ENCODE measurements at places on chromosomes 11 and 22.

- DNase-seq, result no peak
These were observed 75.3 kb downstream of the DLG2 start for GRCh38 chr11:85551881-85552280.

- no peak for DNase-seq
These were observed 20.6 kb downstream of the CLMP start for GRCh38 chr11:123174196-123175183.

- no peak for DNase-seq
These were observed 2000.4 kb upstream of the RAG2 start for GRCh38 chr11:38598418-38598817.

- no peak for DNase-seq
These were observed 65.3 kb downstream of the CELSR1 start for GRCh38 chr22:46471901-46472721.

DNA sequence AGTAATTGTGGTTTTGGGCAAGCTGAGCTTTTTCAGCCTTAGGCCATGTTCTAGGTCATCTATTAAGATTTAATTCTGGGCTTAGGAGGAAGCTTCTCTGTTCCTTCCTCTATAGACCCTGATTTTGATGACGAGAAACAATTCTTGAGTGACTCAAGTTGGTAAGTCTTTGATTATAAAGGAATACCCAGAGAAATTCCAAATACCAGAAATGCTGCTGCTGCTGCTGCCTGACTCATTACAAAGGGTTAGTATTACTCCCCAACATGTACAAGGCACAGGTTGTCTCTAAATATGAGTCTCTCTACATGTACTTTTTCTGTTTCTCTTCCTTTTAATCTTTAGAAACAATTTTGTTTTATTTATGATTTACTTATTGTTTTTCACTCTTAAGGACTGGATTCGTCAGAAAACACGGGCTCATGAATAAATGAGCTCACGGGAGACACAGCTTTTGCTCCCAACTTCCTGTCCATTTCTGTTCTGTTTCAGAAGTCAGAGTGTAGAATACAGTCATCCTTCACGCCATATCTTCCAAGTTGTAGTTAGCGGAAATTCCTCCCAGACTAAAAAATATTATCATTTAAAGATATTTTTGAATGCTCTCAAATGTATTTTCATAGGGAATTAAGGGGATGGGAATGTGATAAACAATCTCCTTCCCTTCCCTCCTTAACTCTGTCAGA, 31.8 kb upstream of the RBMXL2 start:
- DNase-seq, result no peak

- no peak for DNase-seq
These were observed 167.4 kb downstream of the NAV2 start for GRCh38 chr11:19880088-19880345.

GRCh38 chr22:50016988-50017700, 4.6 kb upstream of the IL17REL start:
- DNase-seq, result no peak

GRCh38 chr22:46842606-46843005, 80.2 kb downstream of the TBC1D22A start:
- no peak for DNase-seq

- no peak for DNase-seq
These were observed 13.9 kb upstream of the CSF2RB start for GRCh38 chr22:36899498-36899897.

DNA sequence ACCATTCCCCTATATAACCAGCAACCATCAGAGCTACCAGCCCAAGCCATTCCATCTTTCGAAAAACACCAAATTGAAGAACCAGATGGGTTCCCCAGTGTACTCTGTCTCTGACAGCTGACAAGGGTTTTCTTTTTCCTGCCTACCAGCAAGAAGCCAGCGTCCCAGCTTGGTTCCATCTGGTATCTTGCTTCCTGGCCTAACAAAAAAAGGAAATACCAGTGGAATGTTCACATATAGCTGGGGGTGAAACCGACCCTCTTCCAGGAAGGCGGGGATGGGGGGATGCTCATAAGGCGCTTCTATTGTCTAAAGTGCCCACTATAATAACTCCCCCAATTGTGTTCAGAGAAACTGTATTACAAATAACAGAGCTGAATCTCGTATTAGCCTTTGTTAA, 172.3 kb downstream of the LDLRAD3 start:
- no peak for DNase-seq

GRCh38 chr11:45815747-45816146, 10.8 kb downstream of the SLC35C1 start:
- peak; percentile 44 for DNase-seq

GRCh38 chr11:103222806-103223205, 113.6 kb downstream of the DYNC2H1 start:
- no peak for DNase-seq

- no peak for DNase-seq
These were observed 782.9 kb upstream of the CCDC90B start for GRCh38 chr11:84069048-84069447.

GRCh38 chr11:102347462-102348370, 702 bp downstream of the BIRC2 start:
- peak; percentile 52 for DNase-seq

DNA sequence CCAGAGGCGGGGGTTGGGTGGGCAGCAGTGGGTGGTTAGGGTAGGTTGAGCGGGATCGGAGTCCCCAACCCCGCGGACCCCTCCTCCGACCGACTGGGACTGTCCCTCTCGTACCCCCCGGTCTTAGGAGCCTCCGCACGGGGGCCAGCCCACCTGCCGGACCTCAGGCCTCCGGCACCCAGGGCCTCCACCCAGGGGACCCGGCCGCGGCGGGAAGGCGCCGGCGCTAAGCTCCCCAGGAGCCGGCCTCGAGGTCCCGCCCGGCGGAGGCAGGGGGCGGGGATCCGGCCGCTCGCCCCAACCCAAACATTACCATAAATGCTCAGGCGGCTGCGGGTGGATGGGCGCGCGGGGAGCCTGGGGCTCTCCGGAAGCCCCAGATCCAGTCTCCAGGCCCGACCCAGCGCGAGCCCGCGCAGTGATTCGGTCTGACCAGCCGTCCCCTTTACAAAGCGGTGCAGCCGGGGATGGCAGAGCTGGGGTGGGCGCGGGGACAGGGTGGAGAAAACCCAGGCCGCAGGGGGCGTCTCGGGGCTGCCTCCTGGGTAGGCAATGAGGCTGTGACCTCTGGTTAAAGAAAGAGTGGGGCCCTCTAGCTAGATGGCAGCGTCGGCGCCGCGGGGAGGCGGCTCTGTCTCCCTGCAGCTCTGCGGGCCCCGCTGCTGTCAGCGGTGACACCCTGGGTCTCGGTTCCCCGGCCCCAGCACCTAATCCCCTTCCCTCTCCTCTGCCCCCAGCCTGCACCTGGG, 4.0 kb upstream of the MCAM start:
- peak; percentile 37 for DNase-seq

DNA sequence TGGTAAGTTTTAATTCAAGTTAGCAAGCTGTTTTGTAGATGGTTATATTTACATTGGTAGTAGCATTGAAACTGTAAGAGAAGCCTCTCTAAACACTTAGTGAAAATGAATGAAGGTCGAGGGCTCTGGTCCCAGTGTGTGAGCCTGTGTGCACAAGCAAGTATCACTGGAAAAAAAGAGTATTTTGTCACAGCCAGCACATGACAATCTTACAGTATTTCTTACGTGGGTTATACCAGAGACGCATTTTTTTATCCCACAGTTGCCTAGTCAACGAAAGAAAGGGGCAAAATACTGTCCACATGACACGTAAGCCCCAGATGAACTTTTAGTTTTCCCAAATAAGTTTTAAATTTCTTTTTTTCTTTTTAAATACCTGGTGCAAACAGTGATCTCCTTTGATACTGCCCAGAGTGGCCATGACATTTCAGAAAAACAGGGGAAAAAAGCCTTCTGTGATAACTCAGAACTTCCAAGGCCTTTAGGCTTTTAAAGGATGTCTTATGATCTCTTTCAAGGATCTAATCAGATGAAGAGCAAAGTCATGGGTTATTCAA, 23.5 kb downstream of the RAB38 start:
- no peak for DNase-seq

- DNase-seq, result no peak
These were observed 206.9 kb downstream of the DBX1 start for GRCh38 chr11:19953336-19953735.

DNA sequence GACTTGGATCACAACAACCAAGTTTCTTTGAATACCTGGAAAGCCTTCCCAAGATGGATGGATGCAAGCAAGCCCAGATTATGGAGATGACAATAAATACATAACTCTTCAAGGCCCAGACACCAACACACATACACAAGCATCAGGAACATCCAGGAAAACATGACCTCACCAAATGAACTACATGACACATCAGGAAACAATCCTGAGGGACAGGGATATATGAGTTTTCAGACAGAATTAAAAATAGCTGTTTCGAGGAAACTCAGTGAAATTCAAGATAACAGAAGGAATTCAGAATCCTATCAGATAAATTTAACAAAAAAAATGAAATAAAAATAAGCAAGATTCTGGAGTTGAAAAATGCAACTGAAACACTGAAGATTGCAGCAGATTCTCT, 659.4 kb downstream of the METTL15 start:
- DNase-seq, result no peak

DNA sequence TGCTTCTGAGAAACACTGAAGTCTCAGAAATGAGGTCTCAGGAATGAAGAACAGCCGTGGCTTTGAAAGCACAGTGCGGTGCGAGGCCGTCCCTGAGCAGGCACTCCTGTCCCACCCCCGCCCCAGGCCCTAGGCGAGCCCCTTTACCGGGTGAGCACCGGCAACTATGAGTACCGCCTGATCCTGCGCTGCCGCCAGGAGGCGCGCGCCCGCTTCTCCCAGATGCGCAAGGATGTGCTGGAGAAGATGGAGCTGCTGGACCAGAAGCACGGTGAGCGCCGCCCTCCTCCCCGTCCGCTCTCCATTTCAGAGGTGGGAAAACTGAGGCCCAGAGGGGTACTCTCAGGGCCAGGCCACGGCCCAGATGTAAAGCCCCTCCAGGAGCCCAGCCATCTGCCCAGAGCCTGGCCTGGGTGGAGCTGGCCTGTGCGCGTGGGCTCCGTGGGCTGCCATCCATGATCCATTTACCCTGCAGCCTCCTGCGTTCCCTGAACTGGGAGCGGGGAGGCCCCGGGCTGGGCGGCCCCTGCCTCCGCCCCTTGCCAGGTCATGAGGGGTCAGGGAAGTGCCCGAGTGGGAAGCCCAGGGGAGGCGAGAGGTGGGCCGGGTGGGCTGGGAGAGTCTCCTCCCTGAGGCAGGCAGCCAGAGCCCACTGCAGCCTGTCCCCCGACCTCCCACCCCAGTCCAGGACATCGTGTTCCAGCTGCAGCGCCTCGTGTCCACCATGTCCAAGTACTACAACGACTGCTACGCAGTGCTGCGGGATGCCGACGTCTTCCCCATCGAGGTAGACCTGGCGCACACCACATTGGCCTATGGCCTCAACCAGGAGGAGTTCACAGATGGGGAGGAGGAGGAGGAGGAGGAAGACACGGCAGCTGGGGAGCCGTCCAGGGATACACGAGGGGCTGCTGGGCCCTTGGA, 9.5 kb downstream of the SLC16A8 start:
- DNase-seq, result no peak

GRCh38 chr11:70775386-70776075, 377.2 kb downstream of the CTTN start:
- no peak for DNase-seq

DNA sequence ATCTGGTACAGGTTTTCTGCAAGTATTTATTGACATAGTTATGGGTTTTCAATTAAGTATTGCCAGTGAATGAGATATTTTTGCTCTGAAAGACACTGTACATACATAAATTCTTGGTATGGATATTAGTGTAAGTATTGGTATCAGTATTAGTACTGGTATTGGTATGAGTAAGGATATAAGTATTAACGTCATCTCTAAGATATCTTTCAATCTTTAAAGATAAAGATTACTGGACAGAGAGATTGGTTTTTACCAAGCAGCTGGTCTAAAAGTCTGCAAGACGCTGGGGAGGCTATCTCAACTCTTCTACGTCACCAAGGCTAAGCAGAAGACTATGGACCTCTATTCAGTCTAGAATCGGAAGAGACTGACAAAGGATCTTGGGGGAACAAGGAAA, 234.5 kb downstream of the NXPE2 start:
- no peak for DNase-seq

- no peak for DNase-seq
These were observed 88.4 kb upstream of the GNAZ start for GRCh38 chr22:22981670-22982571.

DNA sequence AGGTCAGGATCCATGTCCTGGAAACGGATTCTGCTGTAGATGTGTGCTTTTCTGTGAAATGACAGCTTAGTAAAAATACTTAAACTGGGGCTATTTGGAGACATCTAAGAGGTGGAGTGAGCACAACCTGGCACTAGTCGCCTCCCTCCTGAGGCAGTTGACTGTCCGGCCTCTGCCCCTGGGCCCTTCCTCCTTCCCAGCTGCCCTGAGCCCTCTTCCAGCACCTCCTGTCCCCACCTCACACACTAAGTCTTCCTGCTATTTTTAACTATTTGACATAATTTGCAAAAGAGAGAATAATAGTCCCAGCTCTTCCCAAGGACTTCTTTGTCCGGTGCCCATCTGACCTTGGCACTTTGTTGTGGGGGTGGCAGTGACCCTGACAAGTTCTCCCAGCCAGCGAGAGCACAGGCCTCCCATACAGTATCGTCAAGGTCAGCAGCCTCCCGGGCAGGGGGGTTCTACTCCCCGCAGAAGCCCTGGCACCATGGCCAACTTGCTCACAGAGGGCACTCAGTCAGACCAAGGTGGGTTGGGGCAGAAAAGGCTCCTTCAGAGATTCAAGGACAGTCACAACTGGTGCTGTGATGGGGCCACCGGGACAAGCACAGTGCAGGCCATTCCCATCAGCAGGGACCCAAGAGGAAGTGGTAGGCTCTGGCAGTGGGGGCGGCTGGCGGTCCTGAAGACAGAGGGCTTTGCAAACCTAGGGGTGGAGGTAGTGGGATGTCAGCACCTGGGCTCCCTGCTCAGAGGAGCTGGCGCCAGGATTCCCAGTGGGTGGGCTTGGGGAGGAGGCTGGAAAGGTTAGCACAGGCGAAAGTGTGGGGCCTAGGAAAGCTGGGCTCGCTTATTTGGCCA, 5.5 kb upstream of the NEAT1 start:
- DNase-seq, result peak; percentile 61

GRCh38 chr11:12141283-12141682, 30.9 kb downstream of the MICAL2 start:
- no peak for DNase-seq

DNA sequence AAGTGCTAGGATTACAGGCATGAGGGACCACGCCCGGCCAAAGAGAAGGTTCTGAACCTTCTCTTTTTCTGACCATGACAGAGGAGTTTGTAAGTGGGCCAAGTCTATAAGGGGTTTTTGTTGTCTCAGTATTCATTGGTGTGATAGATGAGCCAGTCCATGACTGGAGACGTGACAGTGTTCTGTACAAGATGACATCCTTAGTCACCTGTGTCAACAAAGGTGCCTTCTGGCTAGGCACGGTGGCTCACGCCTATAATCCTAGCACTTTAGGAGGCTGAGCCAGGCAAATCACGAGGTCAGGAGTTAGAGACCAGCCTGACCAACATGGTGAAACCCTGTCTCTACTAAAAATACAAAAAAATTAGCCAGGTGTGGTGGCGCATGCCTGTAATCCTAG, 4.2 kb upstream of the KLHL22 start:
- DNase-seq, result no peak

DNA sequence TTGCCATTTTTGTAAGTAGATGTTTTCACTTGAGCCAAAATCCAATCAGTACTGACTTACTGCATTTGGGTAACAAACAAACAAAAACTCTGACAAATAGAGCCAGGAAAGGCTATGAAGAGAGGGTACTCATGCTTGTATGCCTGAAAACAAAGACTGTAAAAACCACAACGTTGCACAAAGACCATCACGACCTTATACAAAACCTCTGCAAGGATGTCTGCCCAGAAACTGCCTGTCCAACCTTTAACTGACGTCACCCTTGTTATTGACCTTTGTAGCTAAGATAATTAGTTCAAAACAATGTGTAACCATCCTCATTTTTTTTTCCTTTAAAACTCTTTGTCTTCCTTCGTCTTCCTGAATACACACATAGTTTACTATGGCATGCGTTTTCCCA, 804 bp upstream of the CREBZF start:
- DNase-seq, result no peak

Data from Kasumi-1 (cell line).